ENCODE measurements at places on chromosomes 3 and 15.

DNA sequence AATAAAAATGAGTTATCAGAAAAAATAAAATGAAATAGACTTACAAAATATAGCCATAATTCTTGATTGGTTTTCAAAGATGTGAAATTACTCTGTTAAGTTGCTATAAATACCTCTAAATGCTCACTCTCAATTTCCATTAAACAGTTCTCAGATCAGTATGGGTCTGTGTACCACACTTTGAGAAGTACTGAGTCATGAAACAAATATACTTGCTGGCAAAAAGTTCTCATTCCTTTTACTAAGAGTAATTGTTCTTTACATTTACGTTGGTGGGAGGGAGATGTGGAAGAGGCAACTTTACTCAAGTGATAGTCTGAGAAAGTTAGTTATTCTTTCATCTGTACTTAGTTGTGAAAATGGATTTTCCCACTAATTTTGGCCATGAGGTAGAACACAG lies 96.3 kb downstream of the ZNF385D start:
- DNase-seq, result no peak

GRCh38 chr3:119206611-119207511 lies 33.5 kb downstream of the UPK1B start:
- DNase-seq, result peak; percentile 46

DNA sequence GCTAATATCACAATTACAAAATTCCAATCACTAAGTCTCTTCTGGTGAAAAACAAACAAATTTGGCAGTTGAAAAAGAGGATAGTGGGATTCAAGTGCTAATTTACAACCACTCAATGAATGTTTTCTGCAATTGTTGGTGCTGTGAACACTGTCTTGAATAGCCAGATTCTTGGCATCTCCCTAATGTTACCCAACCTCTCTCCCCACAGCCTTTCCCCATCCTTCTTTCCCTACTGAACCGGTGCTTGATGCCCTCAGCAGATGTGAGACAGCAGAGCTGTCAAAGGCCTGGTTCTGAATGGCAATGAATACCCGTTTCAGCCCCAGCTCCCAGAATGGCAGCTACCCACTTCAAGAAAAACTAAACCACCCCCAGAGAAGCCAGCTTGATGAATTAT lies 22.5 kb upstream of the BHLHE40 start:
- DNase-seq, result peak; percentile 47

GRCh38 chr15:28112962-28113361 lies 13.8 kb upstream of the OCA2 start:
- DNase-seq, result no peak

GRCh38 chr3:50132421-50133282 lies 22.5 kb upstream of the SEMA3F start:
- no peak for DNase-seq

- no peak for DNase-seq
Observed at GRCh38 chr15:89885611-89886010, 8.2 kb downstream of the AP3S2 start.

- DNase-seq, result no peak
Observed at GRCh38 chr3:122481390-122481789, 33.3 kb downstream of the KPNA1 start.

DNA sequence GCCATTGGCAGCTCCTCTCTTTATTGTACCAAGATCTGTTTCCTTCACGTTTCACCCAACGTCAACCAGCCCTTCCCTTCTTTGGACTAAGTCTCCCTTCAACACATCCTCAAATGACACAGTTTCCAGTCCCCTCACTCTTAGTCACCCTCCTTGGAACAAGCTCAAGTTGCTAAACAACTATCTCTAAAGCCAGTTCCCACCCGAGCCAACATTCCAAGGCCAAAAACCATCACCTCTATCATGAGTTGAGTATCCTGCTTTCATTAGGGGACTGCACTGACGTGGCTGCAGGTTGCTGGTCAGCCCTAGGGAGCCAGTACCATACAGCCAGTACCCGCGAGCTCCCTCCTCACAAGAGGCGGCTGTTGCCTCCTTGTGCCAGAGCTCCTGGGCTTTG lies 73.8 kb downstream of the LIPC start:
- DNase-seq, result no peak

DNA sequence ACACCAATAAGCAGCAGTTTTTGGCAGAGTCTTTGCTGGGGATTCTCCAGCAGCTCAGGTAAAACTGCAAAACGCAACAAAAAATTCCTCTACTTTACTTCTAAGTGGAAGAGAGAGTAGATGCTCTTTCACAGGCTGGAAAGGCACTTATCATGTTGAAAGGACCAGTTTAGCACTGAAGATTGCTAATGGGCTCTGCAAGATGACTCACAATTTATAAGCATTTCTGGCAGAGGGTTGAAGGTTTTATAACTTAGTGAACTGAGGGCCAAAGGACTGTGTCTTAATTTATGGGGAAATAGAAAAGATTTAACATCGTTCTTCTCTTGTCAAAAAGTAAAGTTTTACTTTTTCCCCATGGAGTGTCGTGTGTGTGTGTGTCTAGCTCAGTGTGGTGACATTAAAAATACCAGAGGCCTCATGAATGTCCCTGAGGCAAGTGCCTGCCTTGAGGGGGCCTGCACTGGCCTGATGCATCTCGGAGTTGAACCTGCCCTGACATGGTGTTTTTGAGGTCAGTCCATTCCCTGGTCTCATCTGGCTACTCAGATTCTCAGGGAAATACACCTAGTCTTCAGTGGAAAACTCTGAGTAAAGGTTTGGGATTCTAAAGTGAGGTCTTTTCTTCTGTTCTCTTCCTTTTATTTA lies 1092.0 kb downstream of the NAALADL2 start:
- DNase-seq, result no peak

- no peak for DNase-seq
Observed at GRCh38 chr15:63923993-63924950, 90.5 kb upstream of the HERC1 start.

DNA sequence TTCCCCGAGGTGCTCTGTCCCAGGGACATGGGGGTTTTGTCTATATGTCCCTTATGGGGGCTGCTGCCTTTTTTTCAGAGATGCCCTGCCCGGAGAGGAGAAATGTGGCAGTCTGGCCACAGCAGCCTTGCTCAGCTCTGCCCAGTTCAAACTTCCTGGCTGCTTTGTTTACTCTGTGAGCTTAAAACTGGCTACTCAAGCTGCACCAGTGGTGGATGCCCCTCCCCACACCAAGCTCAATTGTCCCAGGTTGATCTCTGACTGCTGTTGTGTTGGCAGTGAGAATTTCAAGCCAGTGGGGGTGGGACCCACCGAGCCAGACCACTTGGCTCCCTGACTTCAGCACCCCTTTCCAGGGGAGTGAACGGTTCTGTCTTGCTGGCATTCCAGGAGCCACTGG lies 188.9 kb downstream of the STXBP5L start:
- DNase-seq, result no peak

GRCh38 chr15:41660235-41661077 lies at the start of gene MGA:
Gene MGA, plus strand, starts transcription at chr15:41660405.
- peak; percentile 75 for DNase-seq

- DNase-seq, result no peak
Observed at GRCh38 chr15:46383978-46384377, 749.1 kb downstream of the SQOR start.

GRCh38 chr15:100111125-100112060 lies 230.4 kb downstream of the ADAMTS17 start:
- DNase-seq, result no peak

- no peak for DNase-seq
Observed at GRCh38 chr15:49038382-49038781, 7.9 kb downstream of the SECISBP2L start.

GRCh38 chr15:74763416-74763815 lies 14.8 kb downstream of the CYP1A2 start:
- no peak for DNase-seq

DNA sequence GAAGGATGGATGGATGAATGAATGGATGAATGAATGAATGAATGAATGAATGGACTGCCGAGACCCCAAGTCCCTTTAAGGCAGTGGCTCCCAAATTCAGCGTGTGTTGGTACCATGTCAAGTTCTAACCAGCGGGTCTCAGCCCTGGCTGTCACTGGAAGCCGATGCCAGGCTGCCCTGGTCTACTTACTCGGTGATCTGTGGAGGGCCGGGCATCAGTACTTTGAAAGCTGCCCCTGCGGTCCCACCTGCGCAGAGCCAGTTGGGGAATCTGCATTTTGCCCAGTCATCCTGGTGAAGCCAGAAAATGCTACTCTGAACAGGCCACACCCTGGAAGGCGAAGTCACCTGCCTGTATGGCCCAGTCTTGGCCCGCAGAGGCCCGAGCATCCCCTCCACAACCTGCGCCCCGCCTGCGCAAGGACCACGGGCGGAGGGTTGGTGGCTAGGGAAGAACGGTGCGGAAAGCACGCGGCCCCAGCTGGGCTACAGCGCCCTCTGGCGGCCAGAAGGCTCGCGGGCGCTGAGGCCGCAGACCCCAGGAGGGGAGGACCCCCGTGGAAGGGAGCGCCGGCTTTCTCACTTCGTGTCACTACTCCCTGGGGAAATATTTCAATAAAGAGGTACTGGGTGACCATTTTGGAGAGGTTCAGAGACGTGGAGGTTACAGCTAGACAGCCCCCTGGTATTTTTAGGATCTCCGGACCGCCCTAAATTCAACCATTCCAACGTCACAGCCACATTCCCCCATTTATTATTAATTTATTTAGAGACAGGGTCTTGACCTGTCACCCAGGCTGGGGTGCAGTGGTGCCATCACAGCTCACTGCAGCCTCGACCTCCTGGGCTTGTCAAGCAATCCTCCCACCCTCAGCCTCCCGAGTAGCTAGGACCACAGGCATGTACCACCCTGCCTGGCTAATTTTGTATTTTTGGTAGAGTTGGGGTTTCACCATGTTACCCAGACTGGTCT lies 34.9 kb downstream of the PRKCD start:
- peak; percentile 13 for DNase-seq

DNA sequence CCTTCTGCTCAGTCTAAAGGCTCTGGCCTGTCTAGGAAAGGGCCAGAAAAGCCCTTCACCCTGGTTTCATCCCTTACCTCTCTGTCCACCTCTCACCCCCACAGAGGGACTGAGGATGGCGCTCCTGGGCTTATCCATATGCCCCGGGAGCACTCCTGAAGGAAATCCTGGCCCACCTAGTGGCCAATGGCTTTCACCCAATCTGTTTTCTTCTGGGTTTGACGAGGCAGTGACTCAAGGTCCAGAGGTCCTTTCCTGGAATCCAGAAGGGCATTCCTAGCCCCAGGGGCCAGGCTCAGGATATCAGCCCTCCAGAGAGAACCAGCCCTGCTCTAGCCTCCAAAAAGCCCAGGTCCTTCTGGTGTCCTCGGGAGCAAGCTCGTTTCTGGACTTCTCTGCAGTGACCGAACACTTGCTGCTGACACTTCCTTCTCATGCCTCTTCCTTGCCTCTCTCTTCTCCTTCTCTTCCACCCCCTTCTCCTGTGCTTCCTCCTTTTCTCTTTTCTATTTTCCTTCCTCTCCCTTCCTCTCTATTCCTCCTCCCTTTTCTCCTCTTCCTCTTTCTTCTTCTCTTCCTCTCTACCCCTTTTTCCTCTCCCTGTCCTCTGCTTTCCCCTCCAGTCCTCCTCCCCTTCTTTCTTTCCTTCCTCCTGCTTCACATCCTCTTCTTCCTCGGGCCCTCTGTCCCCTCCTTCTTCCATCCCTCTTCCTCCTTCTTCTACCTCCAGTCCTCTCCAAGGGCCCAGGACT lies 59.6 kb downstream of the RHCG start:
- no peak for DNase-seq

DNA sequence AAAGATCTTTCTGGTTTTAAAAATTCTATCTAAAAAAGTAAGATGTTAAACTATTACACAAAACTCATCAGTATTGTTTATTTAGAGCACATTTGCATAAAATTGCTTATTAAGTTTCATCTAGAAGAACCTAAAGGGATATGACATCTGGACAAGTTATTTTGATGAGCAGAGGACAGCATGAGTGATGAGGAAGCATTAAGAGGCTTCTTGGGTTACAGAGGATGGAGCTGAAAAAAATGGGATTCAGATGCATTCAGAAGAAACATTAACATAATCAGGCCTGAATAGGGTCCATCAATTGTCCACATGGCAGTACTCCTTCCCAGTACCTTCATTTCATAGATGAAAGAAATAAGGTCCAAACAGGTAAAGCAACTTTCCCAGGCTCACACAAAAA lies 41.6 kb downstream of the IMPG2 start:
- no peak for DNase-seq

- DNase-seq, result no peak
Observed at GRCh38 chr15:74180881-74181602, 7.5 kb downstream of the ISLR start.

DNA sequence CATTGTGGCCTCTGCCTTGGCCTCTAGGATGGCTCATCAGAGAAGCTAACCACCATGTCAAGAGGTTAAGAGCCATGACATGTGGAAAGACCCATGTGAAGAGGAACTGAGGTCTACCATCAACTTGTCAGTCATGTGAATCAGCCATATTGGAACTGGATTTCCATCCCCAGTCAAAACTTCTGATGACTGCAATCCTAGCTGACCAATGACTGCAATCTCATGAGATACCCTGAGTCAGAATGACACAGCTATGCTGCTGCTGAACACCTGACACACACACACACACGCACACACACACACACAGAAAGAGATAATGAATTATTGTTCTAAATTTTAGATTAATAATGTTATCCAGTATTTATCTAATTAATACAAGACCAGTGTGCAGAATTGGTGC lies 337.5 kb upstream of the LMCD1 start:
- DNase-seq, result no peak

GRCh38 chr3:56856752-56857151 lies 55.0 kb upstream of the ARHGEF3 start:
- DNase-seq, result no peak

DNA sequence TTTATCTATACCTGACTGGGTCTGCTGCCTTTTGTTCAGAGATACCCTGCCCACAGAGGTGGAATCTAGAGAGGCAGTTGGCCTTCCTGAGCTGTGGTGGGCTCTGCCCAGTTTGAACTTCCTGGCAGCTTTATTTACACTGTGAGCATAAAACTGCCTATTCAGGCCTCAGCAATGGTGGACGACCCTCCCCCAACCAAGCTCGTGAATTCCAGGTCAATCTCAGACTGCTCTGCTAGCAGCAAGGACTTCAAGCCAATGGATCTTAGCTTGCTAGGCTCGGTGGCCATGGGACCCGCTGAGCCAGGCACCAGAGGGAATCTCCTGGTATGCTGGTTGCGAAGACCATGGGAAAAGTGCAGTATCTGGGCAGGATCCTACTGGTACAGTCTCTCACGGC lies 270.2 kb downstream of the CADM2 start:
- no peak for DNase-seq

DNA sequence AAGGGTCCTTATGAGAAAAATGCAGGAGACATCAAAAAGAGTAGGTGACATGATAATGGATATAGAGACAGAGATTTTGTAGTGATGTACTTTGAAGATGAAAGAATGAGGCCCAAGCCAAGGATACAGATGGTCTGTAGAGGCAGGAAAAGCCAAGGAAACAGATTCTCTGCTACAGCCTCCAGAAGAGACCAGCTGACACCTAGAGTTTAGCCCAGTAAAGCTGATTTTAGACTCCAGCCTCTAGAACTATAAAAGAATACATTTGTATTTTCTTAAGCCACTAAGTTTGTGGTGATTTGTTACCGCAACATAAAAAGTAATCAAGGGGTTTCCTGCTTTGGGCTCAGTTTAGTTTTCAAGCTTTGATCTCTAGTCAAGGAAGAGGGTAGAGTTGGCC lies 64.8 kb downstream of the STRIT1 start:
- no peak for DNase-seq

- no peak for DNase-seq
Observed at GRCh38 chr3:6928064-6928463, 67.1 kb downstream of the GRM7 start.
